Left ventricle myocardium superior (tissue), 1 donor: ENCODE measurements at places on chromosomes 1 and 21. TPM values are rescaled to one million over a fixed set of nuclear protein-coding genes. Genes with fewer than 3 reads are reported as not detected.
A peak's percentile ranks its signal among the peaks of the same experiment; 100 is the strongest.

The DIRAS3 gene
- total RNA-seq, result 9.7 TPM

- DNase-seq, result no peak
These were observed 3.3 kb upstream of the F3 start for GRCh38 chr1:94544706-94545490.

- DNase-seq, result no peak
These were observed 130.8 kb downstream of the HMCN1 start for GRCh38 chr1:185864889-185865517.

- DNase-seq, result no peak
These were observed 18.6 kb downstream of the INSRR start for GRCh38 chr1:156840186-156840897.

The MAP3K6 gene
- total RNA-seq, result 46.6 TPM

DNA sequence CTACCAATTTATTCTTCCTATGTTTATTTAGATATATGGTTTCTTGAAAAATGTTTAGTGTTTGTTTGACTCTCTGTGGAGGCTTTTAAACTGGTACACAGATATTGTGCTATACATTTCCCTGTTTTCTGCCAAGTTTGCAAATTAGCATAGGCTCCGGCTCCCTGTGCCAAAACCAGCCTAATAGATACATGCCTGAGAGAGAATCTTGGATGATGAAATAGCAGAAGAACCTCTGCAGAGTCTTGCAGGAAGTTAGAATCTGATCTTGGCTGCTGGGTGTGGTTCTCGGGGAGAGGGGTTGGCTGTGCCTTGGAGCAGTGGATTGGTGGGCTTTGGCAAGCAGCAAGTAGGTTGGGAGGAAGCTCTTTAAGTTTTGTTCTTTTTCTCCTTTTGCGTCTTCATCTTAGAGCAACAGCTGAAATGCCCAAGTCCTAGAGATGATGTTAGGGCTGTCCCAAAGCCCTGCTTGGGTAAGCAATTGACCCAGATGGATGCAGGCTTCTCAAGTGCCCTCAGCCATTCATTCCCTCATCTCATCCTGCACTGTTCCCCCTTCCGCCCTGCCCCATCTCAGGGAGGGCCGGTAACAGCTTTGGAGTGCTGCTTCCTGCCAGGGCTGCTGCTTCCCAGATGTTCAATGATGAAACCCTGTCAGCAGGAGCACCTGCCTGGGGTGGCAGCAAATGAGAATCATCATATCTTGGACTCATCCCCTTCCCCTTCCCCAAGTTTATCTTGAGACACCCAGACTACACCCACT lies 9.3 kb downstream of the PLA2G2A start:
- peak; percentile 46 for DNase-seq

GRCh38 chr1:26354972-26355371 lies 1.0 kb upstream of the CRYBG2 start:
- no peak for DNase-seq

GRCh38 chr1:40944326-40944725 lies 35.2 kb upstream of the CTPS1 start:
- no peak for DNase-seq

DNA sequence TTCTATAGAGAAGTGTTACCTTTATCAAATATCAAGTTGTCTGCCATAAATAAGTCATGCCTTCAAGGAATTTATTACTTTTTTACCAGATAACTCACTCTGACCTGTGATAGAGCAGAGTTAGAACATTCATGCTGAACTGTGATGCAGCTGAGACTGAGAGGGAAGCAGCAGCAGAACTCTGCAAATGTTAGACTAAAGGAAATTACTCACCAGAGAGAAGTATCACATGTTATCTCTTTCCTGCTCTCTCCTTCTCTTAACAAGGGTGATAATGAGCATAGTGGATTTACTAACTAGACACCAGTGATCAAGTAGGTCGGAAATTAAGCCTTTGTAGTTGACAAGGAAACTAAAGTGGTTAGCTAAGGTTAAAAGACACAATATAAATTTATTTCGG lies 181.6 kb downstream of the RASAL2 start:
- DNase-seq, result no peak

- DNase-seq, result no peak
These were observed 91.6 kb upstream of the CHODL start for GRCh38 chr21:18153063-18153462.

The BCAN gene
- 0.52 TPM for total RNA-seq

- no peak for DNase-seq
These were observed 139.9 kb upstream of the KLHDC7A start for GRCh38 chr1:18340787-18341186.

The C4BPB gene
- total RNA-seq, result not detected

DNA sequence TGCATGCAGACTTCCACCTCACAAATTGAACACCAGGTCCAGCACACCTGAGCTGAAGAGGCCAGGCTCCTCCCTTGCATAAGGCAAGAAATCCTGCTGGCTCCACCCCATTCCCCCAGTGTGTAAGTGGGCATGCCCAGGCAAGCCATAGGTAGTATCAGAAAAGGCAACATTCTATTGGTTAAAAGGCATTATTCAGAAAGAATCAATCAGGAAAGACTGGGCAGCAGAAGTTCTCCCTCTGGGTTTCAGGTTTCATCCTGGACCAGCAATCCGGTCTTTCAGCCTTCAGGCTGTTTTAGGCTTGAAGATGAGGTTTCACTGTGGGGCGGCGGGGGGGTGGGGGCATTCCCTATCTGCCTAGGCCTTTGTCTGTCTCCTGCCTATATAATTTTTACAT lies 42.0 kb upstream of the LHX8 start:
- no peak for DNase-seq

The IL12RB2 gene
- total RNA-seq, result 0.37 TPM

The KRTAP19-1 gene
- total RNA-seq, result not detected

DNA sequence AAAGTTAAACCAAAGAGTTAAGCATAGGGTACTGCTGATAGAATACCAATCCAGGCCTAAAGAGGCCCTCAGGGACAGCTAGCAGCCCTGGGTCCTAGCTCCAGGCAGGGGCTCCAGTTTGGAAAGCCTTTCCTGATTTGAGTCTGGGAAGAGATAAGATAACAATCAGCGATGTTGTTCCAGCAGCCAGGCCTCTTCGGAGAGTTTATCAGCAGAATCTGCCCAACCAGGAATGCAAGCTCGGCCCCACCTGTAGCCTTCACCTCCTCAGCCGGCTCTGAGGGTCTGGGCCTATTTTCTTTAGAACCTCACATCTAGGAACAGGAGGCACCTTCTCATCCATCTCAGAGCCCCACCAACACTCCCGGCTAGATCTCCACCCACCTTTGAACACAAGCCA lies 42.6 kb downstream of the PLEKHA6 start:
- no peak for DNase-seq

GRCh38 chr1:81699234-81699633 lies 101.5 kb upstream of the ADGRL2 start:
- no peak for DNase-seq

The PIAS3 gene
- 13.3 TPM for total RNA-seq

The FAM72C gene
- not detected for total RNA-seq

- DNase-seq, result no peak
These were observed 30.5 kb downstream of the TMCC2 start for GRCh38 chr1:205258261-205258691.

DNA sequence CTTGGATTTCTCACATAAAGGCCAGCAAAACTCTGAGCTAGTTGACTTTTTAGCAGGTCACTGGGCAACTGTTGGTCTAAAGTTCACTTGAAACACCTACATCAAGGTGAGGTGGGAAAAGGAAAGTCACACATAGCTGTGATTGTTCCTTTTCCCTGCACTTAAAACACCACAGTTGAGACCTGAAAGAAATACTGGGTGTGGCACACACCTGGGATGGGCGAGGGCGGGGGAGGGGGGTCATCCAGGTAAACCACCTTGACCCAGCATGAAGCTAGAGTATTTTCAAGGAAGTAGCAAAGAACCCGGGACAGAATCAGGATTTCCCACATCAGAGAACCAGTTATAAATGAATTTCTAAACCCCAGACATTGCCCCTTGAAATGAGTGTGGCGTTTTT lies 26.4 kb downstream of the ZNF697 start:
- DNase-seq, result no peak

- DNase-seq, result no peak
These were observed 102.2 kb downstream of the BARHL2 start for GRCh38 chr1:90614872-90615271.

The WNT2B gene
- 2.0 TPM for total RNA-seq
